ENCODE measurements at places on chromosomes 3 and 15.

DNA sequence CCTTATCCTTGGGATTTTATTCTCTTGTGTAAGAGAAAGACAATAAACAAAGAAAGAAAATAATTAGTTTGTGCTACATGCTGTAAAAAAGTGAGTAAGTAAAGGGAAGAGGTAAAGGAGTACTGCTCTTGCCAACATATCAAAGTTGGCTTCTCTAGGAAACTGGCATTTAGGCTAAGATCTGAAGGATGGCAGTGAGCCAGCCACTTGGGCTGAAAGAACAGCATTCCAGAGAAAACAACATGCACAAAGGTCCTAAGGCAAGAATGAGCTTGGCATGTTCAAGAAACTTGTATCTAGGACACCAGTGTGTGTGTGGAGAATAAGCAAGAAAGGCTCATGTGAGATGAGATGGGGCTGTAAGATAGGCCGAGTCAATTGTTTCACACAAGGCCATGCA lies 245.5 kb upstream of the MANF start:
- DNase-seq: no peak

DNA sequence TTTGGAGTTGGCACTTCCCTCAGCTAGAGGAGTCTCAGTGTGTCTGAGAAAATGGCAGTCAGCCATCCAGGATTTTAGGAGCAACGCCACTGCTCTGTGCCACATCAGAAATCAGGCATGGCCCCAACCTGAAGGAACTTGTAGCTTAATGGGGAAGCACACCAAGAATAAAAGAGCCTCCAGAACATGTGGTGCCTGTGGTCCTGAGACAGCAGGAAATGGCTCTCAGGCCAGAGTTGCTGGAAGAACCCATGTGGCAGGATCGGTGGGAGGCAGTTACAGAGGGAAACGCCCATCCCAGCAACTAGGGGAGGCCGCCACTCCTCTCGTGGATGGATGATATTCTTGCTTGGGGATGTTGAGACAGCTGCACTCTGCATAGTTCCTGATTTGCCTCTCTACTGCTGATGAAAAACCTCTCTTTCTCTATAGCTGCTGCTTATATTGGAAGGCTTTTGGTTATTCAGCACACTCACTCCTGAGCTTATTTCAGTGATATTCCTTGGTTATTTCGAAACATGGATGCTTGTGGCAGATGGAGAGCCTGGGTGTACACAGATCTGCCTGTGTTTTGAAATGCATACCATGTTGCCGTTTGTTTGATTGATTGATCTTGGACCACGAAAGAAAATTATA lies 52.4 kb downstream of the KLHL25 start:
- DNase-seq: no peak

DNA sequence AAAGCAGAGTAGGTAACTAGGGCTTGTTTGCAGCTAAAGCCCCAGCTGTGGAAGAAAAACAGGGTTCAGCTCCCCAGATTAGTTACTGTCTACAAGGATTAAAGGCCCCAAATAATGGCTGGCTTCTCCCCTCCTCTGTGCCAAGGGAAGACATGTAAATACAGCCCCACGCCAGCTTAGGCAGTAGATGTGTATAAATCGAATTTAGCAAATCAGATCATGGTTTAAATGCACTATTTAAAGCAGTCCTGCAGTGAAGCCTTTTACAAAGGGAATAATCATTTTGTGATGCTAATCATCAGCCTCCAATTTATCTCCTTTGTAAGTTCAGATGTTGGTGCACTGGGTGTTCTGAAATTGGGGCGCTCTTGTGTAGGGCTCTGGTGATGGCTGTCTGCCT lies 46.7 kb upstream of the POLG start:
- DNase-seq: no peak

DNA sequence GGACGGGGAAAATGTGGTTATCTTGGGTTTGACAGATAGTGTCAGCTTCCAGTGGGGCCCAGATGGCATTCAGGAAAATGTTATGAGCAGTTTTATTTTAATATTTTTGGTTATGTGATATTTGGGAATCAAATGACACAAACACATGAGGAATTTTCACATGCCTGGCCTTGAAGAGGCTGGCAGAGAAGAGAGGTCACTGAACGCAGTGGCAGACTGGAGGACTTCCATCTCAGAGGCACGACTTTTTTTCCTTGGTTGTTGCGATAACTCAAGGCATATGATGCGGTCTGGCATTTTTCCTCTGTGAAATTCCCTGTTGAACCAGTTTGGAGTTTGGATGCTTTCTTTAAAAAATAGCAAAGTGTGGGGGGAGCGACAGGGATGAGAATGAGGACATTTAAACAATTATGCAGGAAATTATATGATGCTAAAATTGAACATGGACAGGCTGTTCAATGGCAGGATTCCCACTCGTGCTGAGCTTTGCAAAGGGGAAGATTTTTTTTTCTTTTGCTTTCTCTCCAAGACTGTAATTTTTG lies 36.9 kb upstream of the ARPP21 start:
- no peak for DNase-seq

DNA sequence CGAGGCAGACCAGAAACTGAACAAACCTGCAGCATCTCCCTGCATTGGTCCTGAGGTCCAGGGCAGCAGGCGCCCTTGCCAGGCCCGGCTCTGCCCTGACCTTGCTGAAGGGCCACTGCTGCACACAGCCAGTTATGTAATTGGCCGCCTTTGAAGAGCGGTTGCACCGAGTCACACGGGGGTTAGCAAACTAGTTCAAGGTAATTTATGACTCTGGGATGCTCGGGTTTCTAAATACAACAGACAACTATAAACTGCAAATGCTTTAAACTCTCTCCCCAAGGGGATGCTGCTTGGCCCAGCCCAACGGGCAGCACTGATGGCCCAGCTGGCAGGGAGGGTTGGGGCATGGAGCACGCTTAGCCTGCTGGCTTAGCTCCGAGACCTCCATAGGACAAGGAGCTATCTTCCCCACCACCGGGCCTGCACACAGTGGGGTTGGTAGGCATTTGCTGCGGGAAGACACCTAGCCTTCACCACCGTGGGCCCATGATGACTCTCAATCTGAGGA lies 60.3 kb upstream of the IQSEC1 start:
- DNase-seq: no peak

GRCh38 chr15:55151631-55152030 lies 45.1 kb downstream of the RSL24D1 start:
- no peak for DNase-seq

DNA sequence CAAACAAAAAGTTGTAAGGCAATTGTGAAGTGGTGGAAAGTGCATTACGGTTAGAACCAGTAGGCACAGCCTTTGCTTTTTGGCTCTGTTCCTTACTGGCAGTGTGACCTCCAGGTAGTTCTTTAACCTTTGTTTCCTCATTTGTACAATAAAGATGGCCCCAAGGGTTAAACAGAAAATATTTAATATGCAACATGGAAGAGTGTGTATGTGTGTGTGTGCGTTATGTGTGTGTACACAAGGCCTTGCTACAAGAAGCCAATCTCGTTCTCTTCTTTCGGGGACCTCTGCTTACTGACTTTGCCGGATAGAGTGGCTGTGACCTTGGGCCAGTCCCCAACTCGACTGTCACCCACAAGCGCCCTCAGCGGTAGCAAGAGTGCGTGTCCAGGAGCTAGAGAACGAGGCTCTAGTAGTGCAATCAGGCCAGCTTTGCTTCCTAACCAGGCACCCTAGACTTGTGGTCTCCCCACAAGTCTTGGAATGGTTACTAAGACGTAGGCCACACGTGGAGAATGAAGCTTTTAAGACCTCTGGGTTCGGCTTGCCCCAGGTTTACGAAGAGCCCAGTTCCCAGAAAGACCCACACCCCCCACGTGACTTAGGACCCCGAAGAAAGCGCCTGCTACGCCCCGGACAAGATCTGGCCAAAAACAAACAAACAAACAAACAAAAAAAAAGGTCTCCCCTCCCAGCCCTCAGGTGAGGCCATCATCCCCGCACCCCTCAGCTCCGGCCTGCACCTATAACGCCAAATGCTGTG lies 593 bp downstream of the CIAO2A start:
- peak; percentile 34 for DNase-seq

GRCh38 chr3:39879581-39879980 lies 70.2 kb downstream of the MYRIP start:
- DNase-seq: no peak

DNA sequence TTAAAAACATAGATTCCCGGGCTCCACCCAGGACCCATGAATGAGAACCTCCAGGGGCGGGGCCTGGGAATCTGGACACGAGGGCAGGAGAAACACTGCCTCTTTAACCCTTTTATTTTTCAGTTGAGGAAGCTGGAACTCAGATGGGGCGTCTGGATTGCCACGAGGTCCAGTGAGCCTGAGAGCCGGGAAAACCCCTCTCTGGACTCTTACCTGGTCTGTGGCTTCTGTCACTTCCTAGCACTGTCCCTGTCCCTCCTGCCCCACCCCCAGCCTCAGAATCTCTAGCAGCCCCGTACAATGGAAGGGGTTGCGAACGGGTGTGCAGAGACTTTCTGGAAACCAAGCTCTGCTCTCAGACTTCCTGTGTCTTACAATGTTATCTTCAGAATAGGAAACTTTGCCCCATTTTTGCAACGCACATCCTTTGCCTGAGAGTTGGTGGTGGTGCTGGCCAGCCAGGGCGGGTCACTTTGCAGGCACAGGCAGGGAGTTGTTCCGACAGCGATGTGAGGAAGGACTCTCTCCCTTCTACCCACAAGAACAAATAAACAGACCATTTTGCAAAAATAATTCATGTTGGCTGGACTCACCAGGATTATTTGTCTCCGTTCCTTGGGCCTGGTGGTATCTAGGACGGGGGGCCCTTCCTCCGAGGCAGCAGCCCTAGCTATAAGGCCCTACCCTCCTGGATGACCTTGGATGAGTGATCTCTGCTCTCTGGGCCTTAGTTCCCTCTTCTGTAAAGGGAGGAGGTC lies 59.1 kb downstream of the SMAD6 start:
- no peak for DNase-seq

DNA sequence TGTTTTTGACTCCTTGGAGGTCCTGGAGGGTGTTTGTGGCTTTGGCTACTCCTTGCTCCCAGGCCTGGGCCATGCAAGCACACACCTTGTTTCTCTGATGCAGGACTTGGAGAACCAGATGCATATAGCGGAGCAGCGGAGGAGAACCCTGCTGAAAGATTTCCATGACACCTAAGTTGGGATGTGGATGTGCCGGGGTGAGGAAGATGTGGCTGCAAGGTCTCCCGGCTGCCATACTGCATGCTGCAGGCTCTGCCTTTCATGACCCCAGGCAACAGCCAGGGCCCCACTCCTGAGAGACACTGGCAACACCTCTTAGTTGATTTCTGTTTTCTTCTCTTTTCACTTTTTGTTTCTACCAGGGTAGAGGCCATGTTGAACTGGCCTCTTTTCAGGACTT lies 6.9 kb upstream of the P4HTM start:
- DNase-seq: no peak

DNA sequence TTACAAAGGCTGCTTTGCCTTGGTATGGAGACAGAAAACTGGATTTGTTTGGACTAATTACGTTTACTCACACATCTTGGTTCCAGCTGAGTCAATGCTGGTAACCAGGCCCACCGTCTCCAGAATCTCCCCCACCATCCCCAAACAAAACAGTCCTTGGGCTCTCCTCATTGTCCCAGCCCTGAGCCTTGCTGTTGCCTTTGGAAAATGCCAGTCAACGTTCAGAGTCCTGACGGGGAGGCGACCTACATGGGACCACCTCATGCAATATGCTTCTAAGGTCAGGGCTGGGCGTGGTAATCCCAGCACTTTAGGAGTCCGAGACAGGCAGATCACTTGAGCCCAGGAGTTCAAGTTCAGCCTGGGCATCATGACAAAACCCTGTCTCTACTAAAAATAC lies 85.2 kb upstream of the IQSEC1 start:
- no peak for DNase-seq

DNA sequence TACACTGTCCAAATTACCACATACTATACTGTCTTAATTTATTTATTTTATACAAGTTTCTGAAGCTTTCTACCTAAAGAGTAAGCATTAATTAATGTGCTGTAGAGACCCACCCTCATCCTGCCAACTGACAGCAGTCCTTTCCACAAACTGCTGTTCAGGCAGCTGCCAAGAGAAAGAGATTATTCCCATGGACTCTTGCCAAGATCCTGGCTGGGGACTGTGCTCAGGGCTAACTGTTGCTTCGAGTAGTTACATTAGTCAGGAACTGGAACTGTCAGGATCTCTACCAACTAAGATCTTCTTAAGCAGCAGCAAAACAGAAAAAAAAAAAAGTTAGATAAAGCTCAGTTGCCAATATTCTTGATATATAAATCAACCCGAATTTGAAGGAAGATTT lies 398.8 kb downstream of the MECOM start:
- DNase-seq: no peak

GRCh38 chr3:31188112-31188511 lies 293.7 kb upstream of the GADL1 start:
- no peak for DNase-seq

DNA sequence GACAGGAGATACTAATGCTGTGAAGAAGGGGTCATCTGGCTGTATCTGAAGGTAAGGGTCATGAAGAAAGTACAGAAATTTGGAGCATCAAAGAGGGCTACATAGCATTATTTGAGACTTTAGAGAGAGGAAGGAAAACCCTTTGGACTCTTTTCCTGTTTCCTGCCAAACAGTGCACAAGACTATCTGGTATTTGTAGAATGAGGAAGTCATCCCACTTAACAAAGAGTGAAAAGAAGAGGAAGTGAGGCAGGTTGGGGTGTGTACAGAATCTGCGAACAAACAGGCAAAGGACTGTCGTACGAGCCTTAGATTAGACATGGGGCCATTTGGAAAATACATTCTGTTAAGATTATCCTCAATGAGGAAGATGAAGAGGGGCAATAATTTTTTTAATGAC lies 546.8 kb upstream of the EPHA6 start:
- DNase-seq: no peak

DNA sequence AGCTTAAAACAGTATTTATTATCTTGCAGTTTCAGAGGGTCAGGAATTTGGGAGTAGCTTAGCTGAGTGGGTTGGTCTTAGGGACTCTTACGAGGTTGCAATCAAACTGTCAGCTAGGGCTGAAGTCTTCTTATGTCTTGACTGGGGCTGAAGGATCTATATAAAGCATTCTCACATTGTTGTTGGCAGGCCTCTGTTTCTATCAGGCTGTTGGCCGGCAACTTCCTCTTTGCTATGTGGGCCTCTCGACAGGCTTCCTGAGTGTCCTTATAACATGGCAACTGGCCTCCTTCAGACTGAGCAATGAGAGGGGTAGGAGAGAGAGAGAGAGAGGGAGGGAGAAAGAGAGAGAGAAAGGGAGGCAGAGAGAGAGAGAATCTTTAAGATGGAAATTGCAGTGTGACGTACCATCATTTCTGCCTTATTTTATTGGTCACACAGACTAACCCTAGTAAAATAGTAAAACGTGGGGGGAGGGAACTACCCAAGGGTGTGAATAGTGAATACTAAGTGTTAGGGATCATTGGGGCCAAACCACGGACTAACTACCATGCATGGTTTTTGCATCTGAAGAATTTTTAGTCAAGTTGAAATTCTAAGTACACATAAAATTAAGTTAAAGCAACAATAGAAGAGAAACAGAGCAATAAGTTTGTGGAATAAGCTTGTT lies 16.1 kb downstream of the FGF7 start:
- DNase-seq: no peak

DNA sequence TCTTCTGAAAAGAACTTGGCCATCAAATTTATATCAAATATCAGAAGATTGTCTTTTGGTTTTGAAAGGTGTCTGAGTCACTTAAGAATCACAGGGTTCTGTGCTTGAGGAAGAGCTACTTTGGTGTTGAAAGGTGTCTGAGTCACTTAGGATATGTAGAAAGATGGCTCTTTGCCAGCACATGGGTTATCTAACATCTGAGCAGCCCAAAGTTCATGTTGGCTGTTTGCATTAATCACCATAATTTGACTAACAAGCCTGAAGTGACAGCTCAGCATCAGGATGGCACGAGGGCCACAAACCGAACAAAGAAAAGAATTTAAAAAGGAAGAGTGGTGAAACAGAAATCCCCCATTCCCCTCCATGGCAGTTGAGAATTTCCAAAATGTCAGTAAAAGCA lies 190.5 kb upstream of the CMC1 start:
- DNase-seq: peak; percentile 72
